ENCODE measurements at places on chromosomes 1 and 21.

DNA sequence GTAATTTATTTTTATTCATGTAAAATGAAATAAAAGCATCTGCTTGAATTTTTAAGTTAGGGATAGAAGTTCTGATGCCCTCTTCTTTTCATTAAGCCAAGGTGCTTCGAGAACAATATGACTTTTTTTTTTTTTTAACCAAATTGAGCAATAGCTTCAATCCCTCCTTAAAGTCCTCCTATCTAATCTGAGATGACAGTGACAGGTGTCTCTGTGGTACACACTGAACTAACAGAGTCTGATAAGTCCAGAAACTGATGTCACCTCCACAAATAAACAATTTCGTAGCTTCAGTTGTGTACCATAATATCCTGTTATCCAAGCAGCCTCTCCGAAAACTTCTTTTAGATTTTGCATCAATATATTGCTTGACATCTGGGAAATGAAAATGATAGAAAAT is 23.8 kb downstream of the MAP3K7CL start:
- DNase-seq: no peak

DNA sequence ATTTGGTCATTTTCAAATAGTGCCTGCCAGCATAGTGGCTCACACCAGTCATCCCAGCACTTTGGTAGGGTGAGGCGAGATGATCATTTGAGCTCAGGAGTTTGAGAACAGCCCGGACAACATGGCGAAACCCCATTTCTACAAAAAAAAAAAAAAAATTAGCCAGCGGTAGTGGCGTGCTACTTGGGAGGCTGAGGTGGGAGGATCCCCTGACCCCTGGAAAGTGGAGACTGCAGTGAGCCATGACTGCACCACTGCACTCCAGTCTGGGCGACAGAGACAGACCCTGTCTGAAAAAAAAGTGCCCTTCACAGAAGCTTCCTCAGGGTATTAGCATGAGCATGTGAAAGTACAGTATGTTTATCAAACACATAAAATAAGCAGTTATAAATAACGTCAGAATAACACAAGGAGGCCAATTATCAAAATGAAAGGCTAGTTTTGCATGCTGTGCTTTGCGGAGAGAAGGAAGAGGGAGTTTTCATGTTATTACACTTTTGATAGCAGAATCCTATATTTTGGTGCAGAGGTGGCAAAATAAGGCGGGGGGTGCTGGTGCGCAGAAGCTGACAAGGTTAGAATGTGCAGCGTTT is 781 bp upstream of the METTL13 start:
- no peak for DNase-seq

DNA sequence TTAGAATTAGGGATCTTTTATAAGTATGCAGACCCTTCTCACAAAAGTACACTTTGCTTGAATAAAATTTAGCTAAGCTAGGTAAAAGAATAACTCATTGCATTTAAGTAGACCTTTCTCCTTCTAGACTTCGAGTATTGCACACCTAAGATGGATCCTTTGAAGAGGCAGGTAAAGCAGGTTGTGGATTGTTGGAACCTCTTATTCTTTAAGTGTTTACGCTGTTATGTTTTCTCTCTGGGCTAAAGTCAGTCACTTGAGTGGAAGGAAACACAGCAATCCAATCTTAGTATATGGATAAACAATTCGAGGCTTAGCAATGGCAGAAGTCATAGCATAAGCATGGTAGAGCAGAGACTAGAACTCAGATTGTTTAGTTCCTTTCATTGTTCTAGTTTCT is 11.4 kb downstream of the MAGI3 start:
- no peak for DNase-seq

DNA sequence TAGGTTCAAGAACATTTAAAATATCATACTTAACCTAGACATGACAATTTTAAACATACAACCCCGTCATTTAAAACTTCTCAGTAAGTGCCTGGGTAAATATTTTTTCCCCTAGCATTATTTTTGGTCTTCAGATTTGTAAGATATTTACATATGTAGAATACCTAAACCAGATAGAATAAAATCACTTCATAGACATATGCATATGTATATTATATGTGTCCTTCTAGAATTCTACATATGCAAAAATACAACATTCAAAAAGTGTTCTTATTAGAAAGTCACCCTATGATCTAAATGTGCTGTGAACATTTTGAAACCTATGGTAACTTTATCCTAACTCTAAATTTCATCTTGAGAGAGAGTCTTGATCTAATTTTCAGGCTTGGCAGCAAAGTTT is 1467.0 kb upstream of the B3GALT2 start:
- no peak for DNase-seq

- no peak for DNase-seq
Observed at GRCh38 chr1:154886281-154887015, 16.4 kb upstream of the KCNN3 start.

- DNase-seq: no peak
Observed at GRCh38 chr1:56933606-56934005, 32.2 kb downstream of the C8B start.

DNA sequence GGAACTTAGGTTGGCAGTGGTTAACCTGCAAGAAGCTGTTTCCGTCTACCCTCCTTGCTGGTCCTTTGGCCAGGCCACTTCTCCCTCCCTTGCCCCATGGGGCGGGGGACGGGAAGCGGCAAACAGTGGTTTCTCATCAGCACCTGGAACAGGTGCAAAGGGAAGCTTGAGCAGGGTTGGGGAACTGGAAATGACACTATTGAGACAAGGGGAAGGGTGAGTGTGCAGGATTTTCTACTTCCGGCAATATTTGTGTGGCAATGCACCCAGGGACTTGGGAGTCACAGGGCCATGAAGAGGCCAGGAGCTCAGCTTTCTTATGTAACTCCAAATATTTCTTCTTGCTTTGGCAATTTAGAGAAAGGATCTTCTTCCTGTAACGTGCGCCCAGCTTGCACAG is 29.0 kb upstream of the SARS1 start:
- DNase-seq: no peak
